Cortex of kidney (tissue), 1 donor: ENCODE measurements at places on chromosomes 12 and 14.

DNA sequence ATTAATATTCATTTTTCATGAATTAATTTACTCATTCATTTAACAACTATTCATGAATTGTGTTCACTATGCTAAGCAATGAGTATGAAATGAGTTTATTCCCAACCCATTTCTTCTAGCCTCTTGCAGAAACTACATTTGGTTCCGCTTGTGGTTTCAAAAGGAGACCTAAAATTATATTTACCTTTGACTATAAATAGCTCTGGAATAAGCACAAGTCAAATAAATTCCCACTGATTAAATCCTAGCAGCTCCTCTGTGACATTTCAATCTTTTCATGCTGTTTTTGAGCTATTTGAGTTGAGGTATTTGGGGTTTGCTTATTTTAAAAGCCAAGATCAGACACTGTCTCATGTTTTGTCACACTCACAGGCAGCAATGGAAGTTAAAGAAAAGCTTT is 46.9 kb downstream of the DUSP6 start:
- no peak for DNase-seq

GRCh38 chr12:11991604-11992003 is 79.1 kb upstream of the BCL2L14 start:
- DNase-seq, result no peak

- DNase-seq, result no peak
These were observed 95.8 kb downstream of the STXBP6 start for GRCh38 chr14:24954037-24954699.

DNA sequence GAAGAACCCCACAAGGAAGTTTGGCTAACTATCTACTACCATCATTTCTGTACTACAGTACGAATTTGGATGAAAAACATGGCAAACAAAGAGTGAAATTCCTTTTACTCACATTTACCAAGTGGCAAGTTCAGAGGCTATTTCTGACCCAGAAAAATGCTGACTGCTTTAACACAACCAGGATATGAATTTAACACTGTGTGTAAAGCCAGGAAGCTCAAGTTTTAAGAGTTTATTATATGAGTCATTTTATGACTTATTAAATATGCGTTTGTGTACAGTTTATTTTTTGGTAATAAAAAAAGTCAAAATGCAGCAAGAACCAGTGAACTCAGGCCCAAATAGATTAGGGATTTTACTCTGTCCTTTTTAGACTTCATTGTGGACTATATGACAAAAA is 58.4 kb upstream of the STAC3 start:
- DNase-seq, result no peak

DNA sequence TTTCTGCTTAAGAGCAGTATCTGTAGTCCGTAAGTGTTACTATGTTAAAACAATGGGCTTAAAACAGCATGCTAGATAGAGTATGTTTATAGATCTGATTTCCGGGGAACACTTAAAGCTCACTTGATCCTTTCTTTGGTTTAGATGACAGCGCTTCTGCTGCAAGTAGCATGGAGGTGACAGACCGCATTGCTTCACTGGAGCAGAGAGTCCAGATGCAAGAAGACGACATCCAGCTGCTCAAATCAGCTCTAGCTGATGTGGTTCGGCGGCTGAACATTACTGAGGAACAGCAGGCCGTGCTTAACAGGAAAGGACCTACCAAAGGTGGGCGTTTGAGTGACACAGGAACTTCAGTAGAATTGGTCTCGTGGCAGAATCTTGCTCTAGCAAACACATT is 57.5 kb downstream of the EML1 start:
- DNase-seq, result no peak

- no peak for DNase-seq
These were observed 1.7 kb downstream of the RARG start for GRCh38 chr12:53230108-53230845.

- DNase-seq, result no peak
These were observed 39.0 kb downstream of the PLXNC1 start for GRCh38 chr12:94187361-94187760.

GRCh38 chr14:32421781-32422180 is 92.7 kb downstream of the AKAP6 start:
- no peak for DNase-seq

- DNase-seq, result no peak
These were observed 124.9 kb upstream of the ATXN7L3B start for GRCh38 chr12:74412606-74413230.

GRCh38 chr12:52250048-52250990 is 17.3 kb downstream of the KRT7 start:
- no peak for DNase-seq

DNA sequence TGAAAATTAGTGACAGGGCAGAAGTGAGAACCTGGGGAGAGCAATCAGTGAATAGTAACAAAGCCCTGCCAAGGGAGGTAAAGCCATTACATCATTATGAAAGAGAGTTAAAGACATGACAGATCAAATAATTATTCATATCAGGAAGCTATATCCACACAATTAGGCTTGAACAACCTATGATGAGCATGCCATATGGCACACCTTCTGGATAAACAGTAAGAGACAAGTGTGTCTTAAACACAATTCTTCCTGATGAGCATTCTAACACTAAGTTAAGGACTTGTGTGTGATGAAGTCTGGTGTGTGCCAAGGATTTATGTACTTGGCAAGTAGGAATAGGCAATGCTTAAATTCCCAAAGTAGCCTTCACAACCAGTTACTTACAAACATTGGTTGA is 76.1 kb downstream of the GALNT4 start:
- no peak for DNase-seq

DNA sequence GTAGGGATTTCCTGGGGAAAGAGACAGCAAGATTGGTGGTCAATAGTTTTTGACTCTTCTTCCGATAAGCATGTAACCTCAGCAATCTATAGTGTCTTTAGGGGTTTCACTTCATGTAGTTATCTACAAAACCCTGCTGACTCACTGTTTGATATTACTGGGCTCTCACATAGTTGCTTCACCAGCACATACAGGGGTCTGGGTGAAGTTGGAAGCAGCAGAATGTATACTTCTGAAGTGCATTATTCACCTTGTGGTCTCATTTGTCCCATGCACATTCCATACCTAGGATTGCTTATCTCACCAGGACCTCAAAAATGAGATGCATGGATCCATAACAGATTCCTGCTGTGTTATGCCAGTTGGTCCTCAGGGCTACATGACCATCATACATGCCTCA is 280.0 kb downstream of the LRIG3 start:
- DNase-seq, result no peak

- DNase-seq, result no peak
These were observed 24.8 kb upstream of the RAB35 start for GRCh38 chr12:120141336-120141735.

DNA sequence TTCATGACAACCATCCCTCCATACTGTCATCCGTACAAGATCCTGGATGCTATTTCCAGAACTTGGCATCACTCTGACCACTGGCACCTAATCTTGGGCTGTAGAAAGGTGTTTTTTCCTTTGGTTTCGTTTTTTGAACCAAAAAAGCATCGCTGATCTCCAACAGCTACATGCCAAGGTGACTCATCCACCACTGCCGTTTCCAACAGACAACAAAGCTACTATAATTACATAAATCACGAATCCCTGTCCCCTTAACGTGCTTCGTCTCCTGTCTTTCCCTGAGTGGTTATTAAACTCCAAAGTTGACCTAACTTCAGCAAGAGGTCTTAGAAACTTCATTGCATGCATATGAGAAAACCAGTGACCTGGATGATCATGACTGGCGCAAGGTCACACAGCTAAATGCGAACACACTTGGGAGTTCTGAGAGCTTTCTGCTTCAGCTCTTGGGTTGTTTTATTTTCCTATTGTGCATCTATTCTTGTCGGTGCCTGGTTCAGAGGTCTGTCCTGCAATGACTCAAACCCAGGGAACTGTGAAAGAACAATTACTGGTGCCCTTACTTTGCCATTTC is 99.9 kb downstream of the PPM1H start:
- DNase-seq, result no peak

GRCh38 chr12:5796171-5796958 is 148.7 kb downstream of the ANO2 start:
- DNase-seq, result no peak

GRCh38 chr12:43711348-43711747 is 47.2 kb downstream of the PUS7L start:
- DNase-seq, result no peak

DNA sequence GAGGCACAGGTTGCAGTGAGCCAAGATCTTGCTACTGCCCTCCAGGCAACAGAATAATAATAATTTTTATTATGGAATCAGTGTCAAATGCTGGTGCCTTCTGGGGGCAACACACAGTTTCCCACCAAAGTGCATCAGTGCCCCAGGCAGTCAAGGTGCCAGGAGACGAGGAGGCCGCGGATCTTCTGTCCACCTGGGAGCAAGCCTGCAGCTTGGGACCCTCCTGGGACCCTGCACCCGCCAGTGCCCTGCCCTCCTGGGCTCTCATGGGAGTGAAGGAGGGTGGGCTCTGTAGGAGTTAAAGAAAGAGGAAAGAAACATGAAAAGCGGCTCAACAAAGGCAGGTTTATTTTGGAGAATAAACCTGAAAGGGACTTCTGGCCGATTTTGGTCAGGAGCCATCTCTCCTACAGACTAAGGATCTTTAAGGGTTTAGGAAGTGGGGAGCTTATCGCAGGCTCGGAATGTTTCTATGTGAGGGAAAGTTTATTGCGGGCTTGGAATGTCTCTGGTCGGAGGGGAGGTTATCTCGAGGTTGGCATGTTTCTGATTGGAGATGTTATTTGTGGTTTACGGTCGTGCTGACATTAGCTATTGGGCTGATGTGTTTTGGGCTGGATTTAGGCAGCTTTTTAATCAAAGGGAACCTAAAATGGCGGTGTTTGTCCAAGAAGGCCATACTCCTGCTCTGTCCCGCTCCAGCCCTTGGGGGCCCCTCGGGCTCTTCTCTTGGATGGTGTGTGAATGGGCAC is 1.1 kb upstream of the ASPG start:
- no peak for DNase-seq

DNA sequence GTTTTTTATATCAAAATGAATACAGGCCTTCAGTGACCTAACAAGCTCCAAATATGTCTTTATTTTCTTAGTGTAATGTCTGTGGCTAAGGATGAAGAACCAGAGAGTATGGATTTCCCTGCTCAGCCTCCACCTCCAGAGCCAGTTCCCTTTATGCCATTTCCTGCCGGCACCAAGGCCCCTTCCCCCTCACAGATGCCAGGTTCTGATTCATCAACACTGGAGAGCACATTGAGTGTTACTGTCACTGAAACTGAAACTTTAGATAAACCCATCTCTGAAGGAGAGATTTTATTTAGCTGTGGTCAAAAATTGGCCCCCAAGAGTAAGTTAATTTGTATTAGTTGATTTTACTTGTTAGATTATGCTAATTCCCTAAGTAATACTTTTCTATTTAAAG is 61.0 kb downstream of the KIAA0586 start:
- no peak for DNase-seq

DNA sequence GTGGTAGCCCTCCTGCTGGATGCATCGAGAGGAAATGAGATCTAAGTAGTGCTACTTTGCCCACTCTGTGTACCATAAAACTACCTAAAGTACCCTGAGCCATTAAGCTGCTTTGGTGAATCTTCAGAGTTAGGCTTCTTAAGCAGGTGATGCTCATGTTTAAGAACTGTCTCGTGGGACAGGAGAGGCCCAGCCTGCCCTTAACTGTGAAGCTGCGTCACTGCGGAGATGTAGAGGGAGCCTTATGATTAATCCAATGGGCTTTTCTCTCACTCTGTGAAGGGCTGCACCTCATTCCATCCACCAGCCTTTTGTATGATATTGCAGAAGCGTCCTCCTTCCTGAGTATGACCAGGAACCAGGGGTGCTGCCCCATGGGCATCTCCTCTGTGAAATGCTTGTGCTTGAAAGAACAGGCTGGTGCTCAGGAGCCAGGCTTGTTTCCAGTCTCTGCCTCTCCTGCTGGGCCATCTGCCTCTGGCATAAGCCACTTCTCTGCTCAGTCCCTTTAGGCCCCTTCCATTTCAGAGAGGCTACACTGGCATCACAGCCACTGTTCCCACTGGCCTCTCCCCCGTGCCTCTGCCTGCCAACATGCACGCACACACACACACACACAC is 6.8 kb upstream of the CCDC177 start:
- no peak for DNase-seq

DNA sequence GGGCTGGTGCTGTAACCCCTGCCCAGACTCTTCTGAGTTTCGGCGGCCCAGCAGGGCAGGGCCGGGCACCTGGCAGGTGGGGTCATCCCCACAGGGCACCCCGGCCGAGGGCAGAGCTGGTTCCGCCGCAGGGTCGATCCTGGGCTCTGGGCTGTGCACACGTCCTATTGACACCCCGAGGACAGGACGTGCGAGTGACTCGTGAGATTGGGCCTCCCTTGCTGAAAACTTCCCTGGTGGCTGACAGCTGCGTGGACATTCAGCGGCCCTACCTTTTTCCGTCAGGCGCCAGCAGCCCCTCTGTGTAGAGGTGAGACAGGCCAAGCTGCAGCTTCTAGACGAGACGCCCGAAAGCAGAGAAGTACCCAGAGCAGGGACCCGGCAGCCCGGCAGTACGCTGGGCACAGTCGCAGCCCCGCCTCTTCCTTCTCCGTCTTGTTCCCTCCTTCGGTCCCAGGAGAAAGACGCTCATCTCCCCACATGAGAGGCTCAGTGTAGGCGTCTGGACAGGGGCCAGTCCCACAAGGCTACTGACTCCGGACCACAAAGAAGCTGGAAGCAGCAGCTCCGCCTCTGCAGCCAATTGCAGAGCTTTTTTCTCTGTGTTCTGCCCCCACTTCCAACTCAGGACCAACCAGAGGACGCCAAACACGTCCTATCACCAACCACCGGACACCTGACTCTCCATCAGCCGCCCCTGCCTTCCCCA is at the start of gene LRCOL1:
LRCOL1 (minus strand) TSS at position 532 of the 709 bp plus-strand sequence. CDS start 4,331 bp downstream, outside the sequence.
- DNase-seq, result no peak

- DNase-seq, result no peak
These were observed 35.1 kb downstream of the EIF2S3B start for GRCh38 chr12:10540776-10541205.

DNA sequence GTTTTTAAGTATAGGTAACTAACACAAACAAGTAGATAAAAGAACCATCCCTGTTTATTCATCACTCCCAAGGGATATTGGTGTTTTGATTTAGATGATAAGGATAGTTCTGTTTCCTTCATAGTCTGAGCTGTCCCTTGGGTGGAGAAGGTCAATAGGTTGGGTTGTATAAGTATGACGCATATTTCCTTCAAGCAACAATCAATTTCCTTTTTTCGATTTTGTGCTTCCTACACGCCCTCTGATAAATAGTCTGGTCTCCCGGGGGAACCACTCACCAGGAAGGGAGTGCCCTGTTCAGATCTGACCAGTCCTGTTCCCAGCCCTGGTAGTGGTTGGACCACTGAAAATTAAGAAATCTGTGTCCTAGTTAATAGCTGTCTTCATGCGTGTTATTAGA is 378.8 kb upstream of the FAR2 start:
- DNase-seq, result no peak

DNA sequence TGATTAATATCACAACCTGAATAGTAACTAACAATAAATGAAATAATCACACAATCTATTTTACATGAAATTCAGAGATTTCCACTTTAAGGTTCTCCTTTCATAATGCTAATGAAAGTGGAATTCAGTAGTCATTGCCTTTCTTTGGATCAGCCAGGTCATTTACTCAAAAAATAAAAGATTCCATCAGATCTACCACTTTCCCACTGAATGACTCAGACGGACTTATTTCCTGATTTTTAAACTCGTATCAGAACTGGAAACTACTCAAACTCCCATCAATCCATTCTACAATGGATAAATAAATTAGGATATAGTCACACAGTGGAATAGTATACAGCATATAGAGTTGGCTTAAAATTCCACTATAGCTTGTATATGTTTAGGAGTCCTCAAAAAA is 237.1 kb downstream of the MED13L start:
- no peak for DNase-seq
